ENCODE measurements at places on chromosomes 4 and X.

GRCh38 chrX:15438332-15438731 lies 54.1 kb upstream of the VEGFD start:
- no peak for DNase-seq

GRCh38 chrX:51802917-51803688 lies 59.9 kb downstream of the GSPT2 start:
- DNase-seq, result peak; percentile 17

DNA sequence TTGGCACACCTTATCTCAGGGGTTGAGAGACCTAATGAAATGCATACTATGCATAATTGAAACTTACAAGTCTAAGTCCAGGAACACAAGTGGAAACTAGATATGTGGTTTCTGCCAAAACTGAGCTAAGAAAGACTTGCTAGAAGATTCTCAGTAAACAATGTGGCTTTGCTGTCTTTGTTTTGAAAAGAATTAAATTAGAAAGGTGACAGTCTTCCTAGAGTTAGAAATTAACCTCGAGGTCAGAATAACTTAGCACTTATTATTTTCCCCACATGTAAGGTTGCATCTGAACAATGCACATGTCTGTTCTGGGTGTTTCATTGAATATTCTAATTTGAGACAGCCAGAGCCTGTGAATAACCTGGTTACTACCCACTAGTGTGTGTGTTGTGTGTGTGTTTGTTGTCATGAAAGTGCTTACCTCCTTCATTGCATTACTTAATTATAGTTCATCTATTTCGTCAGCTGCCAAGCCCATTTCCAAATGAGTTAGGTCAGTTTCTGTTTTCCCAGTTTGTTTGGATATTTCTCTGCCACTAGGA lies 1.5 kb downstream of the EREG start:
- no peak for DNase-seq

GRCh38 chrX:107000013-107000515 lies at the start of gene MORC4:
MORC4 (minus strand) TSS chrX:107000212; CDS start chrX:106999969, 243 bp downstream.
- DNase-seq, result peak; percentile 18

DNA sequence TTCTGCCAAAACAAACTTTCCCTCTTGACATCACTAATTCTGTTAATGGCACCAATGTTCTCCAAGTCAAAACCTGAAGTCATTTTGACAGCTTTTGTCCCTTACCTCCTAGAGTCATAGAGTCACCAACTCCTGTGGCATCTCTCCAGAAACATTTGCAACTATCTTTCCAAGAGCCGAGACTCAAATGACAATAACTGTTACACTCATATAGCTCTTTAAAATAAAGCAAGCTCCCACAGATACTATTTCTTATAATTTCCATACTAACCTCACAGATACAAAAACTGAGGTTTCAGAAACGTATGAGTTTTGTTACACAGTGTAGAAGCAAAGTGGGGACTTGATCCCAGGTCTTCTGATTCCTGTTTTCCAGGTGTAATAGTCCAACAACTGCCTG lies 18.3 kb downstream of the GPRIN3 start:
- DNase-seq, result no peak

DNA sequence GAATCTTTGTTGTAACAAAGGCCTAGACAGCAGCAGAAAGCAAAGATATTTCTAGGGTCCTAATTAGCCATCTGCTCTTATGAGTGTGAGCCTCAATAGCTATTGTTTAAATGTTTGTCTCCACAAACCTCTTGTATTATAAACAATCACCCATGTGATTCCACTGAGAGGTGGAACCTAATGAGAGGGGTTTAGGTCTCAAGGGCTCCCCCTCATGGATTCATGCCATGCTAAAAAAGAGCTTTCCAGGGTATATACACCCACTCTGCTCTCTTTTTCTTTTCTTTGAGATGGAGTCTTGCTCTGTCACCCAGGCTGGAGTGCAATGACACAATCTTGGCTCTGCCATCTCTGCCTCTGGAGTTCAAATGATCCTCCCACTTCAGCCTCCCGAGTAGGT lies 42.1 kb downstream of the TRIM61 start:
- DNase-seq, result no peak

DNA sequence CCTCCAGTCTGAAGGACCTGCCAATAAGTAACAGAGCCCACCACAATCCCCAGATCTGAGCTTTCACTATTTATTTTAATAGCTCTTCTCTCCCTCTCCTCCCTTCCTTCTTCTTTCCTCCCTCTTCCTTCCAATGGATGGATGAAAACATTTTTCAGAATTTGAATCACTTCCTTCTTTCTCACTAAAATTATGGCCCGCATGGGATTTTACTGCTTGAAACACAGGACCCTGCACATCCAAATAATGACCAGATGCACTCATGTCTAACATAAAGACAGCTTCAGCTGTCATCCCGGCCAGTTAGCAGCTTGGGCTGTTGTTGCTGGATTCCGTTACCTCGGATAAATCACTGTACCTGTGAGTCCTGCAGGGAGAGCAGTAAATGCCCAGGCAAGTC lies 5.4 kb upstream of the PHEX start:
- no peak for DNase-seq

DNA sequence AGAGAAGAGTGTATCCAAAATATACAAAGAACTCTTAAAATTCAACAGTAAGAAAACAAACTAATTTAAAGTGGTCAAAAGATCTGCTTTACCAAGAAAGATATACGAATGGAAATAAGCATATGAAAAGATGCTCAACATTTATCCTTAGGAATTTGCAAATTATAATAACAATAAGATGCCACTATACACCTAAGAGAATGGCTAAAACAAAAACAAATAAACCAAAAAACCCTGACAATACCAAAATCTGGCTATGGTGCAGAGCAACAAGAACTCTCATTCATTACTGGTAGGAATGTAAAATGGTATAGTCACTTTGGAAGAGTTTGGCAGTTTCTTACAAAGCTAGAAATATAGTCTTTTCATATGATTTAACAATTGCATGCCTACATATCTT lies 545.7 kb upstream of the AGA start:
- no peak for DNase-seq

DNA sequence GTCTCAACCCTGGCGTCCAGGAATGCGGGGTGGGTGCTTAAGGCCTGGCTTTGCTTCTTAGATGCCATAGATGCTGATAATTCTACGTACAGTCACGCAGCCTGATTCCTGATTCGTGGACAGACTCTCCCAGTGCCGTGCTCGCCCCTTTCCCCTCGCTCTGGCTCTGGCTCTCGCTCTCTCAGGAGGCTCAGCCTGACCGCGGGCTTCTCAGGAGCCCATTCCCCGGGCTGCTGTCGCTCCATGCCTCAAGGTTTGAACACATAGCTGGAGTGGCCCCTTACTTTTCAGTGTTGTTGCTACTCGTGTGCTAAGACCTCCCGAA lies 59.2 kb upstream of the ZC4H2 start:
- DNase-seq, result no peak

- no peak for DNase-seq
Measured at GRCh38 chrX:100409610-100410590, at the start of gene PCDH19. PCDH19 (minus strand) TSS chrX:100410273; CDS start chrX:100408597, 1,676 bp downstream.

DNA sequence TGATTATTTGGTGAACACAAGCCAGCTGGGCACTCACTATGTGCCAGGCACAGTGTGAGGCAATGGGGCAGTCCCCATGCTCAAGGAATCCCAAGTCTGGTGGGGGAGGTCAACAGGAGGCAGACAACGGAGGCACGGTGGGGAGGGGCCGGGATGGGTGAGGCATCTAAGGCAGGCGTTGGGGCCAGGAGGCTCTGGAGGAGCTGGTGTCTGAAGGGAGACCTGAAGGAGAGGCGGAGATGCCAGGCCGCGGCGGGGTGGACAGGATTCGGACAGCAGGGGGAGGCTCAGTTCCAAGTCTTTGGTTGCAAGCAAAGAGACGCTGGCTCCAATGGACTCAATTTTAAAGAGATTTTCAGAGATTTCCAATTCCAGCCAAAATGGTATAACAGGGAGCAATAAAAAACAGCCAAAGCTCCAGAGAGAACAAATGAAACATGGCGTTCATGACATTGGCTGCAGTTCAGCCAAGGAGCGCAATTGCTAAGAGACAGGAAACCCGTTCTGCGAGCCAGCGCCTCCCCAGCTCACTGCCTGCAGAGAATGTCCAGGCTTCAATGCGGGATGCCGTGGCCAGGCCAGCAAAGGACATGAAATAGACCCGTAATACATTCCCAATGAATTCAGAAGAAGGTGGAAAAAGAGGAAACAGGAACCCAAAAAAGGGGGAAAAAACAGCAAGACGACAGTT lies 105.2 kb upstream of the LRPAP1 start:
- no peak for DNase-seq

DNA sequence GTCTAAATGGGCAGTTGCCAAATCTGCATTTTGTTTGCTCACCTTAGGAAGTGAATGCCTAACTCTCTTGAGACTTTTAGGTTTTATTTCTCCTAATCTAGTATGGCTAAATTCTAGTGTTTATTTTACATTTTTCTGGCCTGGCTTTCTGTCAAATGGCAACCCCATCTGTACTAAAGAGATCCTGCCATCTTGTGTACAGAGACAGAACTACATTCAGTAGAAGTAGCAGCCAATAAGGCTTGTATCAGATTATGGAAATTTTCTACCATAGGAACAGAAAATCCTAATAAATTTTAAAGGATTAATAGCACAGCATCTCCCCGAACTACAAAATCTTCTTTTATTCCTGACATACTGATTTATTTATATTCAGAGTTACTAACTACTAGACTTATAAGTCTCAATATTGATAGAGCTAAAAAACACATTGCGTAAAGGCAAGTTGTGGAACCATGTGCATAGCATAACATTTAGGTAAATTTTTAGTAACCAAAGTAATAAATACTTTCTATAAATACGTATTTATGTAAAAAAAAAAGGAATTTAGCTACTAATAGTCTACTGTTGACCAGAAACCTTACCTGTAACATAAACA lies 45.5 kb downstream of the TMEM144 start:
- no peak for DNase-seq

GRCh38 chr4:75686346-75686745 lies 13.1 kb upstream of the G3BP2 start:
- no peak for DNase-seq

GRCh38 chr4:141788169-141788915 lies 152.0 kb downstream of the IL15 start:
- DNase-seq, result no peak

DNA sequence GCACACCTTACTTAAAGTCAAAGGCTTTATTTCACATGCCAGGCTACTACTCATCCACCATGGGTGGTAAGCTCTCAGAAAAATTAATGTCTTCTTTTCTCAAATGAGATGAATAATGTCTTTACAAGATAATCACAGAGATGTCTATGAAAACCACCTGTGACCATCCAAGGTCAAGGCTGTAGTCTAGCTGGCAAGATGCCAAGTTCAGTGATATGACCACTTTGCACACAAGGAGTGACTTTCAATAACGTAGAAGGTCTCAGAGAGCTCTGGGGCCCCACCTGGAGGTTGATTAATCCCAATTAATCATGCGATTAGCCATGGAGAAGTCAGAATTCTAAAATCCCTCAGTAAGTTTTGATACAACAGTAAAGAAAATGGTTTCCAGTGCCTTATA lies 20.5 kb downstream of the ANOS1 start:
- no peak for DNase-seq

DNA sequence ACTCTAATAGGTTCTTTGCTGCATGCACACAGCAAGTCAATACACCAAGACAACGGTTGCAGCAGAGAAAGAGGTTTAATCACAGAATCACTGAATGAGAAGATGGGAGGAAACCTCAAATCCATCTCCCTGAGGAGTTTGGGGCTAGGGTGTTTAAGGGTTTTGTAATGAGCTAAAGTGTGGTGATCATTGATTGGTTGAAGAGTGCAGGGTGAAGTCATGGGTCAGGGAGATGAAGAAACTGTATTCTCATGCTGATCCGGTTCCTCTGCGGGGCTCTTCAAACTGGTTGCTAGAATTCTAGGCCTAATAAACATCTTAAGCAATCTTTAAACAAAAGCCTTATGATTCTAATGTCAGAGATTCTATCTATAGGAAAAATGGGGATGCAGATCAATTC lies 432.5 kb upstream of the FAM47C start:
- no peak for DNase-seq

GRCh38 chr4:184857441-184858121 lies 31.8 kb upstream of the ACSL1 start:
- DNase-seq, result no peak

GRCh38 chr4:109186458-109186945 lies 116.0 kb downstream of the COL25A1 start:
- no peak for DNase-seq

GRCh38 chrX:46376246-46376885 lies 168.9 kb downstream of the ZNF674 start:
- DNase-seq, result no peak

DNA sequence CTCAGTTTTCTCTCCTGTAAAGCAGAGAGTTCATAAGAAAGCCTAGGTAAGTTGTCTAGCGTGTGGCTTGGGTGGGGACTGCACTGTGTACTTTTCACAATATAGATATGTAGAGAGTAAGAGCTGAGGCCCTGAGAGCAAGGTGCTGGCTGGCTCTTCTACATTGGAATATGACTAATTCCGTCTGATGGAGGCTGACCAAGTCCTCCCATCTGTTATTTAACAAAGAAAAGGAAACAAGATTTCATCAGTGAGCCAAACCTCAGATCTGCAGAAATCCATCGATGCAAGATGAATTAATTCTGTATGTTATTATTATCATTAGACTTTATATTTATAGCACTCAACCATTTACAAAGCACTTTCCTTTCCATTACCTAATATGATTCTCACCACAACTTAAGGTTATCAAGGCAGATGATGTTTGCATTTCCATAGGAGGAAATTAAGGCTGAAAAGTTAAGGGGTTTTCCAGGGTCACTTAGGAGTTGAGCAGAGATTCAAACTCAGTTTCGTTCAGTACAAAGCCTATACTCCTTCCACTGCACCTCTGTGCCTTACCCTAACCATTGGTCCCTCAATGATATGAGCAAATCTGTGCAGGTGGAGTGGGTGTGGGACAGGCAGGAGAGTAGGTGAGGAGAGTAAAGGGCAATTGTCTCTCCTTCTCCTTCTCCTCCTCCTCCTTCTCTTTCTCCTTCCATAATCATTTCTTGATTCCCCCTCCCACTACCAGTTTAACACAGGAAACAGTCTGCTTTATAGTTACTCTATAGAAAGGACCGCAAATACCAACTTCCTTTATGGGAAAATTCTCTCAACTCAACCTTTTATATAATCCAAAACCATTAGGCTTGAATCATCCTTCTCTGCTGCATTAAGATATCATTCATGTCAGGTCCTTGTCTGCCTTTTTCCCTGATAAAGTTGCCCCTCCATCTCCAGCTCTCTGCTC lies 27.6 kb upstream of the SRD5A3 start:
- DNase-seq, result no peak

GRCh38 chrX:64427281-64427680 lies 32.0 kb upstream of the MTMR8 start:
- no peak for DNase-seq
